ENCODE measurements at places on chromosomes 5 and 9.
A peak's percentile ranks its signal among the peaks of the same experiment; 100 is the strongest.

DNA sequence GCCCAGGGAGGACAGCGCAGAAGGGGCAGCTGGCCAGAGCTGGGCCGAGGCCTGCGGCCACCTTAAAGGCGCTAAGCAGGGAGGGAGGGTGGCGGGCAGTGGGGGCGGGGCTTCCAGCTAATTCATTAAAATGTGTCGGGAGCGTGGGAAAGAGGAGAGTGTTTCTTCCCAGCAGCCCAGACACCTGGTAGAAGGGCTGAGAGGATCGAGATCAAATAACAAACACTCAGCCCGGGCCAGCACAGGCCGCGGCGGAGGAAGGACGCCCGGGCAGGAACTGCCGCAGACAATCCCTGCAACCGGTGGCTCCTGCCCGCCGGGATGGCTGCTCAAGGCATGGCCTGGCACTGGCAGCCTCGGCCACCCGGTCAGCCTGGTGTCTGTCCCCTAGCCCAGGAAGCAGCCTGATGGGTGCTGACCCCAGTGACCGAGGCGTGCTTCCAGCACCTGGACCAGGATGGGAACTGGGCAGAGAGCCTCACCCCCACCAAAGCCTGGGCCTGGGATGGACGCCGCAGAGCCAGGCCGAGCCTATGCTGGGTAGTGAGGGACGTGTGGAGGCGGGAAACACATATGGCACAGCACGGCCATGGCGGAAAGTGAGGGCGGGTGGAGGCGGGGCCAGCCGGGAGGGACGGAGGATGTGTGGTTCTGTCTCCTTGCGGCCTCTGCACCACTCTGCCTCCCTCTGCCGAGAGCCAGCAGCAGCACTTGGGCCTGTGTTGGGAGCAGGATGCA, 3.2 kb upstream of the NRARP start:
- H3K27me3 ChIP-seq = peaks cover 80% of the 10 kb centered on the region
- DNase-seq = peak; percentile 75
- H3K4me1 ChIP-seq = peaks cover 4% of the 10 kb centered on the region
- peak overlapping the region; percentile 24 for H3K4me3 ChIP-seq
- H3K27ac ChIP-seq = no peak overlapping the region
- no peaks in the 10 kb centered on the region for H3K36me3 ChIP-seq

DNA sequence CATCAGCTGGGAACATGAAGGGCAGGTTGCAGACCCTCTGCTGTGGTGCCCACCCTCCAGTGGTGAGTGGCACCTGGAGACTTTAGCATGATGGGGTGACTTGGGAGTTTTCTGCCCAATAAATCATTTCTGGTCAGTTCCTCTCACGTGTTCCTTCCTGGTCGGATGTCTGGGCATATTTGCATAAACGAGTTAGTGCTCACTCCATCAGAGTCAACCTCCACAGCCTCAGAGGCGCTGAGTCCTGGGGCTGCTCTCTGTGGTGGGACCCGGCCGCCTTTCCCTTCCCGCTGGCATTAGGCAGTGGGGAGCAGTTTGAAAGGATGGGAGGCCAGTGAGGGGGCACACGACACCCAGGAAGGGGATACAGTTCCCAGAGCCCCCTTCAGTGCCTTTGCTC, 114.0 kb upstream of the FCN2 start:
- H3K27me3 ChIP-seq = no peaks in the 10 kb centered on the region
- peak overlapping the region; percentile 6 for H3K27ac ChIP-seq

- H3K4me1 ChIP-seq = no peaks in the 10 kb centered on the region
- H3K36me3 ChIP-seq = no peaks in the 10 kb centered on the region
- H3K27me3 ChIP-seq = no peaks in the 10 kb centered on the region
- no peak overlapping the region for H3K27ac ChIP-seq
- DNase-seq = no peak
These were observed 1427.7 kb upstream of the C9orf72 start for GRCh38 chr9:29001006-29001405.

DNA sequence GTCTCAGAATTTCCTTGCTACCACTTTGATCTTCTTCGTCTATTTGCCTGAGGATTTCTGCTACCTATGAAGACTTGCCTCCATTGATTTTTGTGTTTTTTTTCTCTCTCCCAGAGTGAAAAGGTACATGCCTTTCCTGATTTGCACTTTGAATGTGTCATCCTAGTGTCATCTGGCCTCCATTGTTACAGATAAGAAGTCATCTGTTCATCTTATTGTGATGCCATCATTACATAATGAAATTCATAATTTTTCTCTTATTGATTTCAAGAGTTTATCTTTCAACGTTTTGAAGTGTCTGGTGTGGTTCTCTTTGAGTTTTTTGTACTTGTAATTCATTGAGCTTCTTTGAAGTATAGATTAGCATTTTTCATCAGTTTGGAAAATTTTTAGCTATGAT, 144.8 kb downstream of the SH3GL2 start:
- DNase-seq = no peak
- H3K4me3 ChIP-seq = no peak overlapping the region
- no peaks in the 10 kb centered on the region for H3K36me3 ChIP-seq
- no peaks in the 10 kb centered on the region for H3K27me3 ChIP-seq
- no peaks in the 10 kb centered on the region for H3K4me1 ChIP-seq

GRCh38 chr5:36238502-36239295, 3.0 kb downstream of the NADK2 start:
- H3K4me1 ChIP-seq = peaks cover 57% of the 10 kb centered on the region
- no peaks in the 10 kb centered on the region for H3K27me3 ChIP-seq
- no peak for DNase-seq
- H3K36me3 ChIP-seq = no peaks in the 10 kb centered on the region

GRCh38 chr5:50672663-50673062, 6.2 kb downstream of the PARP8 start:
- DNase-seq = no peak
- H3K36me3 ChIP-seq = no peaks in the 10 kb centered on the region
- no peaks in the 10 kb centered on the region for H3K4me1 ChIP-seq
- H3K27ac ChIP-seq = peak overlapping the region; percentile 50

- DNase-seq = no peak
- H3K27ac ChIP-seq = no peak overlapping the region
- no peaks in the 10 kb centered on the region for H3K27me3 ChIP-seq
- no peaks in the 10 kb centered on the region for H3K36me3 ChIP-seq
These were observed 111.3 kb downstream of the DAPK1 start for GRCh38 chr9:87609002-87609401.

DNA sequence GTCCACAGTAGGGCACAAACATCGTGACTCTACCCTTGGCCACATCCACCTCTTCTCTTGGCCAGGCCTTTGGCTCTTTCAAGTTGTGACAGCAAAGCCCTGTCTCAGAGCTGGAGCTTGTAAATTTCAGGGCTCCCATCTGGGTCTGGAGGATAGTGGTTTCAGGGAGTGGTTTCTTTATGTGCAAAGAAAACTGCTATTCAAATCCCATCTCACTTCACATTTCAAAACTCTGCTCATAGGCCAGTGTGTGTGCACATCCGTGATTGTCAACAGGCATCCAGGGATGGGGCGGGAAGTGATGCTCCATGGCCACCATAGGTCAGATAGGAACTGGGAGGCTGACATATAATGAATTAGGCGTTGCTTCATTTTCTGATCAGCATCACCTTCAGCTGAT, 107.8 kb upstream of the IL12B start:
- H3K27ac ChIP-seq = no peak overlapping the region
- H3K4me3 ChIP-seq = no peak overlapping the region
- no peak for DNase-seq

GRCh38 chr5:153463806-153464205, 26.7 kb upstream of the GRIA1 start:
- H3K27me3 ChIP-seq = no peaks in the 10 kb centered on the region
- no peak overlapping the region for H3K27ac ChIP-seq
- no peaks in the 10 kb centered on the region for H3K4me1 ChIP-seq
- no peaks in the 10 kb centered on the region for H3K36me3 ChIP-seq

GRCh38 chr5:155260798-155261197, 247.2 kb downstream of the KIF4B start:
- H3K4me3 ChIP-seq = no peak overlapping the region
- H3K27ac ChIP-seq = no peak overlapping the region
- H3K27me3 ChIP-seq = no peaks in the 10 kb centered on the region
- peaks cover 14% of the 10 kb centered on the region for H3K4me1 ChIP-seq
- DNase-seq = no peak
- H3K36me3 ChIP-seq = no peaks in the 10 kb centered on the region

GRCh38 chr9:96646081-96646991, 8.8 kb downstream of the PRXL2C start:
- H3K4me1 ChIP-seq = no peaks in the 10 kb centered on the region
- H3K36me3 ChIP-seq = peaks cover 74% of the 10 kb centered on the region
- H3K27ac ChIP-seq = peak overlapping the region; percentile 26
- no peak overlapping the region for H3K4me3 ChIP-seq
- DNase-seq = no peak
- H3K27me3 ChIP-seq = no peaks in the 10 kb centered on the region

DNA sequence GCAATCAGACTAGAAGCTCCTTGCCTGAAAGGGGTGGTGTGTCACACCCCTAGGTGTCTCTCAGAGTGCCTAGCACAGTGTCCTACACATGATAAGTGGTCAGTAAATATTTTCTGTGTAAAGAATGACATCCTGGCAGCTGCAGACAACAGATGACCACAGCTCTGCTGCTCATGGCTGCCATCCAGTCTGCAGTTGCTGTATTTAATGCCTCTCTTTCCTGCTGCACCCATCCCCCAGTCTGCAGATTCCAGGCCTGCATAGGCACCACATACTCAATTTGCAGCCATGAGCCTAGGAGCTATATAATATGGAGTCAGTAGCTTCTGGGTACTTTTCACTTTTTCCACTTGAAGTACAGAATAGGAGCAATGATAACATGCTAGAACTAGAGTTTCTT, 94.9 kb upstream of the NR4A3 start:
- no peaks in the 10 kb centered on the region for H3K4me1 ChIP-seq
- H3K27me3 ChIP-seq = no peaks in the 10 kb centered on the region
- no peak overlapping the region for H3K27ac ChIP-seq
- DNase-seq = no peak
- H3K4me3 ChIP-seq = no peak overlapping the region

- no peaks in the 10 kb centered on the region for H3K27me3 ChIP-seq
- no peak overlapping the region for H3K27ac ChIP-seq
- H3K36me3 ChIP-seq = no peaks in the 10 kb centered on the region
These were observed 393.9 kb downstream of the TUSC1 start for GRCh38 chr9:25284365-25284764.

DNA sequence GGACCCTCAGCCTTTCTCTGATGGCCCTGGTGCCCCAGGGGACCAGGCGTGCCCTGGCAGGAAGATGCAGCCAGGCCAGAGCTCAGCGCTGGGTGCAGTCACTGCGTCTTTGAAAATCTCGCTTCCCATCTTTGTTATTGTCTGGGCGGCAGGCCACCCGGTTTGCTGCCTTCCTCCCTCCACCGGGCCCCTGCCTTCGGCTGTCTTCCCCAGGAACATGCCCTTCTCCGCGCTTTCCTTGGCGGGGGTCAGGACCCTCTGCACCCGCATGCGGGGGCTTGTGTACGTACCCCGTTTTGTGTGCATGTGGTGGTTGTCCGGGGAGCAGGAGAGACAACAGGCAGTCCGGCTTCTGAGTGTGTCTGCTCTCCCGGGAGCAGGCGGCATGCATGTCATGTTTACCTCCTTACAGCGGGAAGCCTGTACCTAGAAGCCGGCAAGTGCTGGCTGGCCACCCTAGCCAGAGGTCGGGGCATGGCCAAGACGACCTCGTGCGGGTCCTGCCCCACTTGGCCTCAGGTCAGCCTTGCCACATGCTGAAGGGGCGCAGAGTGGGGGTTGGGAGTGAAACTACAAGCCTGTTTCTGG, 49.5 kb downstream of the DAB2IP start:
- peak overlapping the region; percentile 49 for H3K4me3 ChIP-seq
- H3K27me3 ChIP-seq = no peaks in the 10 kb centered on the region
- H3K4me1 ChIP-seq = no peaks in the 10 kb centered on the region
- no peaks in the 10 kb centered on the region for H3K36me3 ChIP-seq
- H3K27ac ChIP-seq = peak overlapping the region; percentile 63

GRCh38 chr5:149271716-149272563, at the start of gene AFAP1L1:
Gene AFAP1L1 (plus strand): TSS chr5:149271859. CDS start chr5:149271969, 110 bp downstream.
- DNase-seq = peak; percentile 84
- peak within 1 kb of the TSS; percentile 85 for H3K4me3 ChIP-seq
- no peaks in the 10 kb centered on the region for H3K27me3 ChIP-seq

- H3K27me3 ChIP-seq = no peaks in the 10 kb centered on the region
- no peak for DNase-seq
- no peaks in the 10 kb centered on the region for H3K36me3 ChIP-seq
- peaks cover 9% of the 10 kb centered on the region for H3K4me1 ChIP-seq
- H3K4me3 ChIP-seq = no peak overlapping the region
These were observed 209.3 kb upstream of the PPP1R2B start for GRCh38 chr5:156640691-156641241.

GRCh38 chr9:90331826-90332575, 310.6 kb downstream of the DIRAS2 start:
- DNase-seq = no peak
- no peak overlapping the region for H3K27ac ChIP-seq
- no peaks in the 10 kb centered on the region for H3K4me1 ChIP-seq
- no peaks in the 10 kb centered on the region for H3K36me3 ChIP-seq

DNA sequence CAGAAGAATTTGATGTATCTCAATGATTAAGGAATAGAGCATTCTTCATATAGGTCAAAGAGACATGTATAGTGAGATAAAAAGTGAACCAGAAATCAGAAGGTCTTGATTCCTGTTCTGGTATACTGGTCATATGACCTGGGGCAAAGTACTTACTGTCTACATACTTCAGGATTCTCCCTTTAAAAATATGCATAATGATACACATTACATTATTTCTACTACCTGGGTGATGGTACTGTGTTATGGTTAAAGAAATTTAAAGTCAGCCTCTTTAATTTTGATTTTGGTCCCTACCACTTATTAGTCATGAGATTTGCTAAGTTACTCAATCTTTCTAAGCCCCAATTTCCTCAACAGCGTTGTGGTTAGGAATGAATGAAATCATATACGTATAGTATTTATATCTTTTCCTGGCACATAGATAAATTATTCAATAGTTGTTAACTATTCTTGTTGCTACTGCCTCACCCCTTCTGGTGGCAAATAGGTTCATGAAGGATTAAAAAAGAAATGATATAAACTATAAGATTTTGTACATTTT, 984.1 kb downstream of the TLE4 start:
- H3K4me1 ChIP-seq = peaks cover 18% of the 10 kb centered on the region
- no peaks in the 10 kb centered on the region for H3K27me3 ChIP-seq
- H3K4me3 ChIP-seq = no peak overlapping the region

DNA sequence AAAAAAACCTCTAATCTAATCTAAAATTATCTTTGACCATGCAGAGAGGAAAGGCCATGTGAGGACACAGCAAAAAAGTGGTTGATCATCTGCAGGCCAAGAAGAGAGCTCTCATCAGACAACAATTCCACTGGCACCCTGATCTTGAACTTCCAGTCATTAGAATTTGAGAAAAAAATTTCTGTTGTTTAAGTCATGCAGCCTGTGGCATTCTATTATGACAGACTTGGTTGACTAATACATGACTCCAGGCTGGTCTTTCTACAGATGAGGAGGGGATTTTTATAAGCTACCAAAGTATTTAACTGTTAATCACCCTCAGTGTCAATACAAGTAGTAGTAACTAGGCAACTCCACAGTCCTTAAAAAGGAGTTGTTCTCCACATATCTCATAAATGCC, 358.5 kb upstream of the RGMB start:
- H3K4me1 ChIP-seq = no peaks in the 10 kb centered on the region
- DNase-seq = no peak
- H3K27me3 ChIP-seq = no peaks in the 10 kb centered on the region
- no peaks in the 10 kb centered on the region for H3K36me3 ChIP-seq
